Lower leg skin (tissue), 4 donors: ENCODE measurements at places on chromosomes 2 and 18. TPM values are rescaled to one million over a fixed set of nuclear protein-coding genes. Genes with fewer than 3 reads are reported as not detected.

Gene EVA1A
- 10.3 TPM for total RNA-seq

Gene DNAJC5G
- not detected for total RNA-seq

Gene CDKL4
- not detected for total RNA-seq

GRCh38 chr2:121172456-121172855 is 112.5 kb downstream of the TFCP2L1 start:
- no peak for DNase-seq

Gene PLA2R1
- 52.0 TPM for total RNA-seq

DNA sequence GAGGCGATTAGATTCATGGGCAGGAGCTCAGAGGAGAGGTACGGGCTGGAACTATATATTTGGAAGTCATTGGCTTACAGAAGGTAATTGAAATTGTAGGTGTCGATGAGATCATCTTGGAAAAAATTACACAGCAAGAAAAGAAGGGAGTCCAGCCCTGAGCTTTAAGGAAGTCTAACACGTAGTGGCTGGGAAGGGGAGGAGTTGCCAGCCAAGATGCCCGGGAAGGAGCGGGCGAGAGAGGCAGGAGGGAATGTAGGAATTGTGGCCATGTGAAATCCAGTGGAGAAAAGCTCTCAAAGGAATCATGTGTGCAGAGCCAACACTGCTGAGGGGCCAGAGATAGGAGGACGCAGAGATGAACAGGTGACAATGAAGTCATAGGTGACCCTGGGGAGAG is 25.6 kb upstream of the SCYGR1 start:
- no peak for DNase-seq

Gene UGT1A4
- total RNA-seq, result 2.9 TPM

DNA sequence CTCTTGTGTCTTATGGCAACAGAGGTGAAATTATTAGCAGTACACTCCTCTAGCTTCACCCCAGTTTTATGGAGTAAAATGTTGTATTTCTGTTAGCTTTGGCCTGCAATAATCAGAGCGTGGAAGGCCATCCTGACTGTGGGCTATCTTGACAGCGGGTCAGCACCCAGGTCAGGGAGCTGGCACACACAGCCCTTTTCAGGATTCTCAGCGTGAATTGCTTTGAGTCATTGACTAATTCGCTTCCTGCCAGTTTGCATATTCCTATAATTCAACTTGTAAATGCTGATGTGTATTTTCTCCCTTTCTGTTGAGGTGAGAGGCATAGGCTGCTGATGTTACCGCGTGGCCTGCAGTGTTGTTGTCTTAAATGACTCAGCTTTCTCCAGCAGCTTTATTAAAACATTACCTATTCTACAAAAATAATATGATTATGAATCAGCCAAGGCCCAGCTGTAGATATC is 109.6 kb upstream of the EML6 start:
- no peak for DNase-seq

Gene KCNJ3
- 0.42 TPM for total RNA-seq

DNA sequence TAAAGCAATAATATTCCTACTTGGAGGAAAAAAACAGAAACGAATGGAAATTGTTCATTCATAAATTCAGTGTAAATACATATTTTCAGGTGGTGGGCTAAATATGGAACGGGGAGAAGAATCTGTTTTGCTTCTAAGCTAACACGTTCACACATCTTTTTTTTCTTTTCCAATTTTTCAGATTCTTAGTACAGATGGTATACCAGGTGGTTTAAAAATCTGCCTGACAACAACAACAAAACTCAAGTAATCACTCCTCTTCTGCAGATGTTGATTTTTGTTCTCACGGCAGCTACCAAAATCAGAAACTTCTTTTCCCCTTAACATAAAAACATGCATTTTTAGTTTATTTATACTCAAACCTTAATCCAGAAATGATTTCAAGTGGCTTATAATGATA is 164.8 kb upstream of the SYT4 start:
- no peak for DNase-seq

Gene SULT1C2
- 0.23 TPM for total RNA-seq

Gene SPC25
- total RNA-seq, result 1.2 TPM

Gene TSPYL6
- total RNA-seq, result not detected

DNA sequence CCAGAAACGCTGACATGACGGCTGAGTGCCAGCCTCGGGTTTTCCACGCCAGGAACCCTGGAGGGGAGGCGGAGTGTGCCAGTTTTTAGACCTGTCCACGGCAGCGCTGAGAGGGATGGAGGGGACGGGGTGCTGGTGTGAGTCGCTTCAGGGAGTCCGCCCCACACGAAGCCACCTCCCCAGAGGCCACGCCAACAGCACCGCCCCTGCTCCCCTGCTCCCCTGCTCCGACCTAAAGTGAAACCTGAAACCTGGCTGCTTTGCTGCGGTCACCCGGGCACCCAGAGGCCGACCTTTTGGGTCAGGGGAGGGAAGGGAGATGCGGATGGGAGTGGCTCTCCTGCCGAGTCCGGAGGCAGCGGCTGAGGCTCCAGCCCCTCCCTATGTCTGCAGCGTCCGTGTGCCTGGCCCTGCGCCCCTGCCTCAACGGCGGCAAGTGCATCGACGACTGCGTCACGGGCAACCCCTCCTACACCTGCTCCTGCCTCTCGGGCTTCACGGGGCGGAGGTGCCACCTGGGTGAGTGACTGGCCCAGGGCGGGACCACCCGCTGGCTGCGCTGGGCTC is 38.1 kb downstream of the SNED1 start:
- peak; percentile 85 for DNase-seq

- no peak for DNase-seq
These were observed 679.5 kb downstream of the KCNJ3 start for GRCh38 chr2:155377931-155378444.
